ENCODE measurements at places on chromosomes 4 and X.

DNA sequence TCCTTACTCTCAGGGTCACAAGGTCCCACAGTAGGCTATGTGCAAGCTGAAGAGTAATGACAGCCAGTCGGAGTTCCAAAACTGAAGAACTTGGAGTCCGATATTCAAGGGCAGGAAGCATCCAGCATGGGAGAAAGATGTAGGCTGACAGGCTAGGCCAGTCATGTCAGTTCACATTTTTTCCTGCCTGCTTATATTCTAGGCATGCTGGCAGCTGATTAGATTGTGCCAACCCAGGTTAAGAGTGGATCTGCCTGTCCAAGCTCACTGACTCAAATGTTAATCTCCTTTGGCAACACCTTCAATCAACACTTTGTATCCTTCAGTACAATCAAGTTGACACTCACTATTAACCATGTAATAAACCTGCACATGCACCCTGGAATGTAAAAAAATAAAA lies 960.9 kb upstream of the HS3ST1 start:
- H3K4me1 ChIP-seq: no peaks in the 10 kb centered on the region
- no peaks in the 10 kb centered on the region for H3K36me3 ChIP-seq
- H3K4me3 ChIP-seq: no peak overlapping the region
- no peak overlapping the region for H3K27ac ChIP-seq
- H3K27me3 ChIP-seq: no peaks in the 10 kb centered on the region

GRCh38 chr4:74391890-74392475 lies 27.0 kb downstream of the EREG start:
- H3K4me1 ChIP-seq: peaks cover 3% of the 10 kb centered on the region
- DNase-seq: no peak
- H3K4me3 ChIP-seq: no peak overlapping the region

DNA sequence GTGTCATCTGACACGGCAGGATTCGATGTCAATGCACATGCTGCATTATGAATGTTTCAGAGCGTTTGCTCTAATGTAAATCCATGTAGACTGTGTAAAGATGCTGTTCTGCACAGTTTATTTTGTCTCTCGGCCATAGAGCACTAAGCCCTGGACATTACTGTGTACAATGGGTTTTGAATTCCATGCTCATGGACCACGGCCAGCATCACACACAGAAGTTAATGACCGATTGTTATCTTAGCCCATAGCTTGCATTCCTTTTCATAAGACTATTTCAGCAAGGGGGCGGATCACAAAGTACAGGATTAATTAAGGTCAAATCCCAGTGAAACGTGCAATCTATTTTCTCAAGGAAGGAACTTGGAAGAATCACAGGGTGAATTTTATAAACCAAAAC lies 286.1 kb upstream of the TENM3 start:
- H3K4me1 ChIP-seq: no peaks in the 10 kb centered on the region
- H3K36me3 ChIP-seq: no peaks in the 10 kb centered on the region
- no peaks in the 10 kb centered on the region for H3K27me3 ChIP-seq
- no peak for DNase-seq
- no peak overlapping the region for H3K27ac ChIP-seq
- H3K4me3 ChIP-seq: no peak overlapping the region

- no peak overlapping the region for H3K4me3 ChIP-seq
- no peaks in the 10 kb centered on the region for H3K4me1 ChIP-seq
- H3K36me3 ChIP-seq: no peaks in the 10 kb centered on the region
- no peak for DNase-seq
- H3K27me3 ChIP-seq: no peaks in the 10 kb centered on the region
Measured at GRCh38 chr4:95546866-95547714, 1.7 kb downstream of the UNC5C start.

DNA sequence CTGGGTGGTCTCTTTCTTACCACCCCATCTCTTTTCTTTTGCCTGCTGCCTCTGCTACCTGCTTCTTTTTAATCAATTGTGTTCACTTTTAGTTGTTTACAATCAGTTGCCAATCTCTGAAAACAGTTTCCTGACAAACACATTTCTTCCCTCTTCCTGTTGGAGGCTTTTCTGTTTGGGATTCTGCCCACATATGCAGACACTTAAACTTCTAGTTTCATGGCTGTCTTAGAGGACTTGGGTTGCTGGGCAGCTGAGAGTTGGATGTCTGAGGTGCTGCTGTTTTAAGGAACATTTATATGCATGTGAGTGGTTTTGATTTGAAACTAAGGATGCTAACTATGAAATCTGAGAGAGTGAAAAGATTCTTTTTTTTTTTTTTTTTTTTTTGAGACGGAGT lies 112.3 kb upstream of the LIMCH1 start:
- H3K36me3 ChIP-seq: no peaks in the 10 kb centered on the region
- H3K4me1 ChIP-seq: no peaks in the 10 kb centered on the region
- no peak for DNase-seq
- H3K27me3 ChIP-seq: no peaks in the 10 kb centered on the region
- H3K4me3 ChIP-seq: no peak overlapping the region

- H3K27ac ChIP-seq: peak overlapping the region; percentile 92
- H3K27me3 ChIP-seq: no peaks in the 10 kb centered on the region
- H3K4me1 ChIP-seq: peaks cover 9% of the 10 kb centered on the region
- no peak for DNase-seq
- H3K36me3 ChIP-seq: no peaks in the 10 kb centered on the region
Measured at GRCh38 chrX:78944351-78944750, 840 bp upstream of the P2RY10 start.

GRCh38 chr4:165288639-165289422 lies 38.6 kb upstream of the MSMO1 start:
- no peak overlapping the region for H3K27ac ChIP-seq
- no peaks in the 10 kb centered on the region for H3K36me3 ChIP-seq
- no peaks in the 10 kb centered on the region for H3K27me3 ChIP-seq
- no peak overlapping the region for H3K4me3 ChIP-seq

- no peaks in the 10 kb centered on the region for H3K27me3 ChIP-seq
- H3K36me3 ChIP-seq: no peaks in the 10 kb centered on the region
- H3K27ac ChIP-seq: no peak overlapping the region
- DNase-seq: no peak
- no peaks in the 10 kb centered on the region for H3K4me1 ChIP-seq
Measured at GRCh38 chr4:166415749-166416148, 542.7 kb downstream of the TLL1 start.
